ENCODE measurements at places on chromosomes 1 and 21.

DNA sequence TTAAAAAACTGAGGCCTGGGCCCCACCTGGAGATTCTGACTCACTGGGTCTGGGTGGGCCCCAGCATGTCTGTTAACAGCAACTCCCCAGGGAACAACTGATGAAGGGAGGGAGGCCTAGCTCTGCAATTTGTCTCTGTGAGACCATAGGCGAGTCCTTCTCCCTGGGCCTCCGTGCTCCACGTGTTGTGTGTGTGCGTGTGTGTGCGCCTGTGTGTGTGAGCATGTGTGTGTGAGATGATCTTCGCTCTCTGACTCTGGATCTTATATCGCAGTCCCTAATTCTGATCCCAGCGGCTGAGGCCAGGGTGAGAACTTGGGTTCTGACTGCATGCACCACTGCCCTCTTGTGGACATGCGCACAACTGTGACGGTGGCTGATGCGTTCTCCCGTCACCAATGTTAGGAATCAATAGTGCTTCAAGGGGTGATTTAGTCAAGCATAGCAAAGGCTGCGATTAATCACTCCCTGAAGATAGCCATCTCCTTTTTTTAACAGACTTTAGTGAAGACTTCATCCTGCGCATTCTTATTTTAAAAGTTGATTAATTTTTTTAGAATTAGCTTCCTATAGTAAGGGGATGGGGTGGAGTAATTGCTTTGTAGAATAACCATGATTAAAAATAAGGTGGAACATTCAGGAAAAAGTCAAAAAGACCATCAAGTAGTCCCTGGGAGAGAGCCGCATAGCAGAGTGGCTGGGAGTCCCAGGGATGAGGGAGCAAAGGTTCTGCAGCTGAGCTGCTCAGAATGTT lies 62.4 kb upstream of the USP24 start:
- peak; percentile 84 for DNase-seq

- no peak for DNase-seq
These were observed 104.6 kb downstream of the PLXNA2 start for GRCh38 chr1:208139434-208140045.

DNA sequence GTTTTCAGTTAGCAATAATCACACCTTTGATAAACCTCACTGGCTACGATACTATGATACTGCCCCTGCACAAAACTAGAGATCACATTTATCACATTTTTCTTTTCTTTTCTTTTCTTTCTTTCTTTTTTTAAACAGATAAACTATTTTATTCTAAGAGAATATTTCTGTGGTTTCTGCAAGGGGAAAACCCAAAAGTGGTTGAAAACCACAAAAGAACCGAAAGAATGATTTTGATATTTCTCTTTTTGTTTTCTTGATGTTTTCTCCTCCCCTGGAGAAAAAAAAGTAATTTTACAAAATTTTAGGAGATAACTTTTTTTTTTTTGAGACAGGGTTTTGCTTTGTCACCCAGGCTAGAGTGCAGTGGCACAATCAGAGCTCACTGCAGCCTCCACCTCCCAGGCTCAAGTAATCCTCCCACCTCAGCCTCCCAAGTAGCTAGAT lies 18.4 kb upstream of the FRRS1 start:
- no peak for DNase-seq

- DNase-seq: peak; percentile 66
These were observed 9.8 kb upstream of the CDC20 start for GRCh38 chr1:43348809-43349593.

GRCh38 chr21:29362758-29363157 lies 64.0 kb downstream of the BACH1 start:
- no peak for DNase-seq

GRCh38 chr1:232834066-232834465 lies 28.9 kb downstream of the MAP10 start:
- DNase-seq: no peak

GRCh38 chr1:18783705-18784481 lies 75.6 kb downstream of the TAS1R2 start:
- DNase-seq: no peak

DNA sequence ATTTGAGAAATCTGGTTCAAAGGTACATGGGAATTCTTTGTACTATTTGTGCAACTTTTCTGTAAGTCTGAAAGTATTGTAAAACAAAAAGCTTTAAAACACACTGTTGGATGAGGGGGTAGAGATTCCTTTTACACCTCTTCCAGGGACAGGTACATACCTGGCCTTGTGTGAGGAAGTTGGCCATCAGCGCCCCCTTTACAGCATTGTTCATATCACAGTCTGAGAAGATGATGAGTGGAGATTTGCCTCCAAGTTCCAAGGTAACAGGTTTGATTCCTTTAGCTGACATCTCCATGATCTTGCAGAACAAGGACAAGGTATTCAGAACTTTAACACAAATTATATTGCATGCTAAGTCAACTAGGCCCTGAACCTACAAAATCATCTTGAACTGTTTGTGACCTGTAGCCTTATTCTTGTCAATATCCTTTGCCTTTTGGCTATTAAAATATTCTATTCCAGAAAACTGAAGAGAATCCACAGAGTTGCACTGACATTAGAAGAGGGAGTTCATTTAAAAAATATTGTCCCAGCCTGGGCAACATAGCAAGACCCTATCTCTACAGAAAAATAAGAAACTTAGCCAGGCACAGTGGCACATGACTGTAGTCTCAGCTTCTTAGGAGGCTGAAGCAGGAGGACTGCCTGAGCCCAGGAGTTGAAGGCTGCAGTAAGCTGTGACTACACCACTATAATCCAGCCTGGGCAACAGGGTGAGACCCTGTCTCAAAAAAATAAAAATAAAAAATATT lies 18.9 kb downstream of the ALDH9A1 start:
- DNase-seq: no peak

DNA sequence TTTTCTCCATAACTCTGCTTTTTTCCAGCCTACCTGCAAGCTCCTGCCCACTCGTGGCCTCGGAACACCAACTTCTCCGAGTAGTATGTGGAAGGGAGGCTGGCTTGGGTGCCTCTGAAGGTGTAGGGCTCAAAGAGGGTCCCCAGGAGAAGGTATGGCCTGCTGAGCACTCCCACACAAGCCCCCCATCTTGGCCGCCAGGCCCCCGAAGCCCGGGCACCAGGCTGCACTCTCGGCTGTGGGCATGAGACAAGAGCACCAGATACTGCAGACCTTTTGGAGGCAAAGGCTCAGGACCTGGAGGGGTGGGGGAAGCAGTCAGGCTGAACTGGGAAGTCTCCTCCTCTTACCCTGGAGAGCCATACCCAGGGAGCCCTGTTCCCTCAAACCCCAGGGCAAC lies 1.7 kb downstream of the ZNF692 start:
- no peak for DNase-seq

DNA sequence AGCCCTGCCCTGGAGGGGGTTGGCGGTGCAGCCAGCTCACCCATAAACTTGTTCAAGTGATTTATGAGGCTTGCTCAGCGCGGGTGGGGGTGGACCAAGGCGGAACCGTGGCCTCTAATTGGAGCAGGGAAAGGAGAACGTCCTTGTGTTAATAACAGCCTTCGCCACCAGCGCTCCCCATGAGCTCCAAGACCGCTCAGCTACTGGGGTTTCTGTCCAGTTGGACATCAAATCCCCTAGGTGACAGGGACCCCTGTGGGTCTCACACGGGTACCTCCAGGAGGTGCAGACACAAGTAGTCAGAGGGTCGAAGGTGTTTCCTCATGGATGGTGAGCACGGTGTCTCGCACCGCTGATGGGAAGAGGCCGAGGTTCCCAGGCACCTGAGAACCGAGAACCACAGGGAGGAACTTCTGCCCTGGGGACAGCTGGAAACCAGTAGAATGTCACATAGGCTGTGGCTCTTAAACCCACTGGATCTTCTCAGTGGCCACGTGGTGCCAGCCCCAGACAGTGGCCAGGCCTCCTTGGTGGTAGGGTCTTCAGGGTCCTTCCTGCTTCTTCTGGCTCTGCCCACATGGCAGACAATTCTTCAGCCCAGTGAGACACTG lies 3.7 kb upstream of the ACTRT2 start:
- DNase-seq: no peak

DNA sequence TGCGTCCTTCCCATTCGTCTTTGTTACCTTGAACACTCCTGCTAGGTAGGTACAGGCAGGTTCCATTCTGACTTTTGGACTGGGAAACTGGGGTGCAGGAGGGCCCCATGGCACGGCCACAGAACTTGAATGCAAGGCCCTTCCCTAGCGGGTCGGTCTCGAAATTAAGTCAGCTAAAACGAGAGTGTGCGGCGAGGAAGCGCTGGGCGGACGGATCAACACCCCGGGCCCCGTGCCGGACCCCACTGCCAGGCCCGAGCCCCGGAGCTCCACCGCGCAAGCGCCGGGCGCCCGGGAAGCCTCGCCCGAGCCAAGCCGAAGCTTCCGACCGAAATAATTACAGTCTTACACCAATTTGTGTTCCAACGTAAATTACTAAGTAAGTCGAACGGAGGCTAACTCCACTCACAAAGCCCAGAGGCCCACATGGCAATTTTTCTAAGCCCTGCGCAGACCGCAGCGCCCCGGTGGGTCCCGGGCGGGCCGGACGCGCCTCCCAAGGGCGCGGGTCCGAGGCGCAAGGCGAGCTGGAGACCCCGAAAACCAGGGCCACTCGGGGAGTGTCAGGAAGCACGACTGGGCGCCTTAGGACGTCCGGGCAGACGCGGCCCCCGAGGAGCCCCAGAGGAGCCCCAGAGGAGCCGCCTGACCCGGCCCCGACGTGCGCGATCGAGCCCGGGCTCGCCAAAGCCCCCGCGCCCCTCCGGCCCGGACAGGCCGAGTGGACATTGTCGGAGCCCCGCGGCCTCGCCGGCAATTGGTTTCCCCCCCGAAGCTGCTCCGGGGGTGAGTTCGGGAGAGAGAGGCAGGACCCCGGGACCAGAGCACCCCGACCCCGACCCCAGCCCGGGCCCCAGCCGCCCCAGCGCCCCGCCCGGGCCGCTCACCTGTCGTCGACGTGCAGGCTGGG lies 624 bp downstream of the RIPK4 start:
- DNase-seq: no peak

DNA sequence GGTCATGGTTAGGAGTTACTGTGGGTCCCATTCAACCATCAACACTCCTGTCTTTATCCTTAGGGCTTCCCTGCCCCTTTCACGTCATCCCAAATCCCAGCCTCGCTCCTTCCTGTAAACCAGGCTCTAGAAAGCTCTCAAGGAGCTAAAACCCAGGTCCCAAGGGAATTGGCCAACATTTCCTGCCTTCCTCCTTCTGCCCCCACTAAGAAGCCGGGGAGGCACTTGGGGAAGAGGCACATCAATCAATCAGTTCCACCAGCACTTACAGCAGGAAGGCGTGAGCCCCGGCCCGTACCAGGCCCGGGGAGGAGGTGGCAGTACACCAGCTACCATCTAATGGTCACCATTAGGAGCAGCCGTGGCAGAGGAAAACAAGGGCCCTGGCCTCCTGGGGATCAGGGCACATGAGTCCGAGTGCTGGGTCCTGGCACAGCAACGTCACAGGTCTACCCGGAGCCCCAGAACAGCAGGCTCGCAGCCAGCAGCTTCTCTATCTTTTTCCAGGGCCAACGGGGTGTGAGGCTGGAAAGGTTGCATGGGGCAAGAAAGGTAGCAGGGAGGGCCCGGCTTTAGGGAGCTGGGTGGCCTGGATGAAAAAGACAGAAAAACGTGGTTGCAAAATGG lies 108.6 kb downstream of the CASZ1 start:
- DNase-seq: no peak

DNA sequence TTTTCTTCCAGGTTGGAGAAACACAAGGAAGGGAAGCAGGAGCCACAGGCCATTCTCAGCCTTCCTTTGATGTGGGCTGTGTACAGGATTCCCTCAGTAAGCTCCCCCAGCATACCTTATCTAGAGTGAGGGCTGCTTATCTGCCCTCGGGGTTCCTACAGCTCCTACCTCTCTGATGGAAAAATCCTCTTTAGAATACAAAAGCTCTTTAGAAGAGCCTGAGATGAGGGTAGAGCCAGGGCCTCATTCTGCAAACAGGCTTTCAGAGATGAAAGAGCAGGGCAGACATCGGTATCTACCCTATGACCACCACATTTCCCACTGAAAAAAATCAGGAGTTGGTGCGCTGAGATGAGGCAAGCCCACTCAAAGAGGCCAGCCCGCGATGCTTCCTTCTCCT lies 85.1 kb downstream of the PLPP3 start:
- DNase-seq: no peak

GRCh38 chr1:245645406-245645805 lies 490.6 kb downstream of the KIF26B start:
- DNase-seq: no peak

- no peak for DNase-seq
These were observed 99.7 kb downstream of the RIPK4 start for GRCh38 chr21:41667136-41667535.

GRCh38 chr1:119896303-119896702 lies at the start of gene ADAM30:
ADAM30 (minus strand) TSS chr1:119896515; CDS start chr1:119896336, 179 bp downstream.
- no peak for DNase-seq

GRCh38 chr1:36562181-36562685 lies 79.5 kb upstream of the CSF3R start:
- no peak for DNase-seq

DNA sequence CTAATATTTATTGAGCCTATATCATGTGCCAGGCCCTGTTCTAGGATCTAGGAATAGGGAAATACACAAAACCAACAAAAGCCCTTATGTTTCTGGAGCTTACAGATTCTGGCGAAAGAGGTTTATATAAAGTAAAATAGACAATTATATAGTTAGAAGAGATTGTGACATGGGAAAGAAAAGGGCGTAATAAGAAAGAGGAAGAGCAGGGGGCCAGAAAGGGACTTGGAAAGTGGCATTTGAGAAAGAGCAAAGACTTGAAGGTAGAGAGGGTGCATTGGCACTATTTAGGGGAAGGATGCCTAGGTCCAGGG lies 322.5 kb upstream of the FAM78B start:
- DNase-seq: no peak

- no peak for DNase-seq
These were observed 36.4 kb downstream of the ELK4 start for GRCh38 chr1:205595435-205595834.

DNA sequence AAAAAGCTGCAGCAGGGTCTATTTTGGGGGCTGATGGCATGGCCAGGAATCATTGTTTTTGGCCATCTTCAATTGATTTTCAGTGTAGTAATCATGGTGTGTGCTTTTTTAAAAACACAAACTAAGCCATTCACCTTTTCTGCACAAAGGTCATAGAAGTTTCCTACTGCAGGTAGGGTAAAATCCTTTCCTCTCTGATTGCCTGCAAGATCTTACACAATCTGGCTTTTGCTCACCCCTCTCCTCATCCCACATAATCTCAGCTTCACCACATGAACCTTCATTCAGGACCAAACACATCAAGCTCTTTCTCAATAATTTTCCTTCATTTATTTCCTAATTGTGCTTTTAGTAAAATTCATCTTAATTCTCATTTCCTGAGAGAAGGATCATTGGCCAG lies 38.3 kb upstream of the GBP5 start:
- no peak for DNase-seq

- no peak for DNase-seq
These were observed 102.7 kb downstream of the HMGB4 start for GRCh38 chr1:33966346-33967141.

GRCh38 chr1:226546926-226547325 lies 1.6 kb upstream of the STUM start:
- no peak for DNase-seq

GRCh38 chr1:78038071-78038470 lies 7.7 kb upstream of the GIPC2 start:
- DNase-seq: peak; percentile 14

- no peak for DNase-seq
These were observed 437.5 kb downstream of the SMYD3 start for GRCh38 chr1:246069581-246069980.

Measured in EL (cell line).